Foreskin keratinocyte (primary cell): ENCODE measurements at places on chromosomes 16 and 17.

DNA sequence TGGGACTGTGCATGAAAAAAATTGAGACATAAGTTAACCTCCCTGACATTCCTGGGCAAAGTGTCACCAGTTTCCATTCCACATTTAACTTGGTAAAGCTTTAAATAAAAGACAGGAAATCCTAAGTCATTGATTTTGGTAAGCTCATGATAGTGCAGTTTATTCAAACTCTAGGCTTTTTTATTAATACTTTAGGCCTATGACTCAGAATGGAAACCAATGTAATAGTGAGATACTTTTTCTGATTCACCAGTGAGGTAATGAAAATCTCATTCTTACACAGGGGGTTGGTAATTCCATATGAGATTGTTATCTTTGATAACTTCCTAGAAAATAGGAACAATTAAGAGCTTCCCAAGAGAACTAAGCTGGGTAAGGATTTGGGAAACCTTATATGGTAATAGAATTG is 91.1 kb downstream of the NLK start:
- peak; percentile 64 for DNase-seq

- peak; percentile 36 for DNase-seq
Measured at GRCh38 chr17:4208238-4208637, 55.5 kb downstream of the ANKFY1 start.

DNA sequence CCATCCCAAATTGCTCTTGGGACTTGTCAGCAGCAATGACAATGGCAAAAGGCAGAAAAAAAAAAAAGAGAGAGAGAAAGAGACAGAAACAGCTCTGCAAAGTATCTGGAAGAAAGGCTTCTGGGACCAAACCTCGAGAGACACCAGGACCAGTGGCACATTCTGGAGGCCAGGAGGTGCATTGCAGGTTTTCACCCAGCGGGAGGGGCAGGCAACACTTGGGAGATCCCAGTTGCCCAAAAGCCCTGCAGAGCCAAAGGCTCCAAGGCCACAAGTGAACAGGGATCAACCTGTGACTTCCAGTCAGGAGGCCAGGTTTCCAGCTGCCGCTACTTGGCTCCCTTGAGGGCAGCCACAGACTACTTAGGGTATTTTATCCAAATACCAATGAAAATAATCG is 110.8 kb upstream of the CDH5 start:
- no peak for DNase-seq

GRCh38 chr17:49901460-49902331 is 53.8 kb upstream of the TAC4 start:
- no peak for DNase-seq
